ENCODE measurements at places on chromosomes 4 and X.

- no peak for DNase-seq
Observed at GRCh38 chr4:176289561-176289960, 20.5 kb upstream of the ASB5 start.

DNA sequence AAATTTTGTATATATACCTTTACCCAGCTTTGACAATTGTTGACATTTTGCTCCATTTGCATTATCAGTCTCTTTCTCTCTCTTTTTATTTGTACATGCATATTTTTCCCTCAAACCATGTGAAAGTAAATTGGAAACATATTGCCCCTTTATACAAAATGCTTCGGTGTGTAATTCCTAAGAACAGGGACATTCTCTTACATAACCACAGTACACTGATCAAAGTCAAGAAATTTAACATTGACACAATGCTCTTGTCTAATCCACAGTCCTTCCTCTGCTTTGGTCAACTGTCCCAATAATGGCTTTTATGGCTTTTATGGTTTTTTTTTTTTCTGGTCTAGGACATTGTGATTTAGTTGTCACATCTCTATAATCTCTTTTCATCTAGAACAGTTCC, 9.5 kb upstream of the SMS start:
- DNase-seq = no peak

DNA sequence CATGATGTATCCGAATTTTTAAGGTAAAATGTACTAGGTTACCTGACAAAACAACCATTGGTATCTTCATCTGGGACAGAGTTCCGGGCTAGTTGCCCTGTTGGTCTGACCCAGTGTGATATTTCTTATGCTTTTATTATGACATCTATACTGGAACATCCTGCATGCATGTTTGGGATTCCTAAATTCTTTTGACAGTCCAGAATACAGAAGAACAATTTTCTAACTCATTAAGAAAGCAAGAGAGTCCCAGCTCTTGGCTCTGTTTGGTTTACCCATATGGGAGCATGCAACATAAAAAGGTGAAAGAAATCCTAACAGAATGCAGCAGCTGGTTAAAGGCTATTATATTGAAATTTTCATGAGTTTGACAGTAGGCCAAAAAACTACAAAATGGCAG, 247.7 kb upstream of the FTHL17 start:
- DNase-seq = no peak

DNA sequence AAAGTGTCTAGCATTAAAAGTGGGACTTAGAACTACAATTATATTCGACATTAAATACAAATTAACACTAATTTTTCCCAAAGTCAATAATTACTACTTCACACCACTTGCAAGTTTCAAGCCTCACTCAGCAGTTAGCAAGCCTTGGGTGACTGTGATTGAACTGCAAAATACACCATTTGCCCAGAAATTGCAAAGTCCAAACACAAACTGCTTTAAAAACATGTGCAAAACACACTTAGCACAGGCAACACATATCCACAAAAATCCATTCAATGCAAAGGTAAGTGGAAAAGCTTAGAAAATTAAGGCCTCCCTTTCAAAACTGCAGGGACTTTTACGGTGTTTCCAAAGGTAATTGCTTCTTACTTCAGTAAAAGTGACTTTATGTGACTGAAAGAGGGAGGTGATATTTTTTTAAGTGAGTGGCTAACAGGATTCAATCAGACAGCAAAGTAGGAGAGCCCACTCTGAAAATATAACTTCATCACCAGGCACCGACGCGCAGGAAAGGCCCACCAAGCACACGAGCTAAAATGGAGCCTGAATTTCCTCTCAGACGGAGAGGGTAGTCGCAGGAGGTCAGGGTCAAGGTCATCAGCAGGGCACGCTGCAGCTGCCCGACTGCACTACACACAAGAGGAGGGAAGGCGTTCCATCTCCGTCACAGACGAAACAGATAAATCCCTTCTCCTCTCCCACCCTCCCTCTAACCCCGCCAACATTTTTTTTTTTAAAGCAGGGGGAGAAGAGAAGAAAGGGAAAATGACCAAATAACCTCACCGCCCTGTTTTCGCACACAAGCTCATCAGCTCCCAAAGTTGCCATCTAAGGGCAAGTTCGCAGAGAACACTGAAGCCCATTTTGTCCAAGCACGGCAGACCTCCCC, 3.1 kb downstream of the ZNF827 start:
- no peak for DNase-seq

DNA sequence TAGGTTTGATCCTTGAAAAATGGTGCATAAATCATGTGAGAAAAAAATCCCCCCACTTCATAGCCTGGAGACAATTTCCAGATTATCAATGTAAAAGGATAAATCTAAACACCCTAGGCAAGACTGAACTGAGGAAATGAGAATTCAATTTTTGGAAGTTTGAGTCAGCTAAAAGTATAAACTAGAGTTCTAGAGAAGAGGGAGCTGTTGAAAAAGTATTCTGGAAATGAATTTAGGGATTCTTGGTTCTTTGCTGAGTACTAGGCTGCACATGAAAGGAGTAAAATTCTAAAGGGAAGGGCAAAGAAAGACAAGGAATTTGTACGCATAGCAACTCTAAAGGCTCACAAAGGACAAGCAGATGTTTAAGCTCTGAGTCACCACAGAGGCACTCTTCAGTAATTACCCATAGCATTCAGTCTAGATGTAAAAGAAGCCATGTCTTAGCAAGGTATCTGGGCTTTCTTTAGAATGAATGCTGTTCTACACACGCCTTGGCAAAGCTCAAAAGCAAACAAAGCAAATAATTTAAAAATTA, 896.5 kb downstream of the PDHA2 start:
- DNase-seq = no peak

DNA sequence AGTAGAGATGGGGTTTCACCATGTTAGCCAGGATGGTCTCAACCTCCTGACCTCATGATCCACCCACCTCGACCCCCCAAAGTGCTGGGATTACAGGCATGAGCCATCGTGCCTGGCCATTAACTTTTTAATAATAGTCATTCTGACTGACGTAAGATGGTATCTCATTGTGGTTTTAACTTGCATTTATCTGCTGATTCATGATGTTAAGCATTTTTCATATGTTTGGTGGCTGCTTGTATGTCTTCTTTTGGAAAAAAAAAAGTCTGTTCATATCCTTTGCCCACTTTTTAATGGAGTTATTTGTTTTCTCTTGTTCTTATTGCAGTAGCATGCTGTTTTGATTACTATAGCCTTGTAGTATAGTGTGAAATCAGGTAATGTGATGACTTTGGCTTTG, 45.8 kb downstream of the ANXA10 start:
- DNase-seq = no peak

DNA sequence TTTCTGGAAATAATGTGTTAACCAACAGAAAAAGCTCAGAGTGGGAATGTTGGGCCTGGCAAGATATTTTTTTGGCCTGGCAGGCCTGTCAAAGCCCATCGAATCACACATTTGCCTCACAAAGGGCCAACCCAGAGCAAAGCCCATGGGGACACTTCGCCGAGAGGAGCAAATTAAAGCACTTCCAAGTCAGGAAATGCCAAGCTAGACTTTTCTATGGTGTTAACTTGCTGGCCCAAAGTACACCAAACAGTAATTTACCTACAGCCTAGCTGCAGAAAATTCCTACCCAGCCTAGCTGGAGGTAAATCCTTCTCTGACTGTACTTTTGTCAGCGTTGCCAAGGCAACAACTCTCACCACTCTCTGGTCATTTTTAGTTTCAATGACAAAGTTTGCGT, 288.6 kb upstream of the LDB2 start:
- DNase-seq = no peak

All from HL-60 (cell line).